HuH-7.5 (cell line): ENCODE measurements at places on chromosomes 16 and 17.

DNA sequence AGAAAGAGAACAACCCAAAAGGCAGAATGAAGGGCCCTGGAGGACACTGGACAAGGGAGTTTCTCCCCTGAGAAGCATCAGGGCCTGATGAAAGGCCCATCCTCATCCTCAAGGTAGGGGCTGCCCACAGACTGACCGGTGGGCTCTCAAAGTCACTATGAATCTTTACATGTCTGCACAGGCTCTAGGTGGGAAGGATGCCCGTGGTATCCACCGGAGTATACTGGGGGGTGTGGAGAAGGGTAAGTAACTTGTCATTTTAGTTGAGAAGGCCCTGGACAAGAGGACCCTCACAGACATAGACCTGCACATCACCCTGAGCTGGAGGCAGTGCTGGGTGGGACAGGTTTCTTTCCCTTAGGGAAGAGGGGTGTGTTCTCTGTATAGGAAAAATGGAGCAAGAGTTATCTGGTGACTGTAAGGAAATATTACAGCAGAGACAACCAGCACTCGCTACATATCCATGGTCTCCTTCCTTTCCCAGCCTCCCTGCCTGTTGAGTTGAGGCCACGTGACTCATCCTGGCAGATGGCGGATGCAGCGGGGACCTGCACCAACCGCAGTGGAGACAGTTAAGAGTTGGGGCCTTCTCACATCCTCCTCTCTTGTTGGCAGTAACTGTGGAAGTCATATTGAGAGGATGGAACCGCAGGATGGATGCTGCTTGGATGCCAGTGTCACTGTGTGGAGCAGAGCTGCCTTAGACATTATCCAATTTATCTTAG lies 45.6 kb upstream of the KCNJ12 start:
- DNase-seq: no peak

DNA sequence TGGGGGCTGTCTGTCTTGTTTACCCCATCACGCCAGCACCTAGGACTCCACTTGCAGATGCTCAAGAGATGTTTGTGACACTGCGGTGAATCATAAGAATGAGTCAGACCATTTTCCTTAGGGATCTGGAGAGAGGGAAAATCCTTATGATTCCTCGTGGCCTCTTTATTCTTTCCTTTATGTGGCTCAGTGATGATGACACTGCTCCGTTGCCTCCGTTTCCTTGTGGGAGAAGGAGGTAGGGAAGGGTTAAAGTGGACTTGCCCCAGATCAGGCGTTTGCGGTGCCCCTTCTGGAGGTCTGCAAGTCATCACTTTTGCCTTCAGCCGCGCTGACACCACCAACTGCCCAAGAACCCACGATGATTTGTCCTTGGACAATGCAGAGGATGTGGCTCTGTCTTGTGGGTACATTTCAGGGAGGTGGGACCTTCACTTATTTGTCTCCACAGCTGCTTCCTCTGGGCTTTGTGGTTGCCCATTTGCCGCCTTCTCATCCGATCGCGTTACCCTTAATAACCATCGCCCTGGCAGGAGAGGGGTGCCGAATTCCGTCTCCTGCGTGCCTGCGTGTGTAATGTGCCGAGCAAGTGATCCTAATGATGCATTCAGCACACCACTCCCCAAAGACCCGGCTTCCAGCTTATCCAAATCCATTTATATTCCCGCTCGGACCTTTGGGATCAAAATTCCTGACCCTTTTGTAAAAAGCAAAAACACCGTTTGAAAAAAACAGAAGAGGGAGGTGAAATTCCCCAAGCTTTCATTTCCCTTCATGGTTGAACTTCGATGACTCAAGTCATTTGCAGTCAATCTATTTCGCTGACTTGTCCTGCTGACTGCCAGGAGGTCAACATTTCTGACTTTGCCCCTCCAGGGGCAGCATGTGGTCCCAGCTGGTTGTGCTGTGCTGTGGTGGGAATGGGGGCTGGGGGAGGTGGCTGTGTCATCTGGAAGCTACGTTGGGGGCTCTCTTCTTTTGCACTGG lies 87.2 kb upstream of the IRX3 start:
- no peak for DNase-seq

- DNase-seq: no peak
Observed at GRCh38 chr16:55832773-55833691, at the start of gene CES1. Gene CES1 (minus strand): TSS chr16:55833096. CDS start chr16:55833055, 41 bp downstream.

DNA sequence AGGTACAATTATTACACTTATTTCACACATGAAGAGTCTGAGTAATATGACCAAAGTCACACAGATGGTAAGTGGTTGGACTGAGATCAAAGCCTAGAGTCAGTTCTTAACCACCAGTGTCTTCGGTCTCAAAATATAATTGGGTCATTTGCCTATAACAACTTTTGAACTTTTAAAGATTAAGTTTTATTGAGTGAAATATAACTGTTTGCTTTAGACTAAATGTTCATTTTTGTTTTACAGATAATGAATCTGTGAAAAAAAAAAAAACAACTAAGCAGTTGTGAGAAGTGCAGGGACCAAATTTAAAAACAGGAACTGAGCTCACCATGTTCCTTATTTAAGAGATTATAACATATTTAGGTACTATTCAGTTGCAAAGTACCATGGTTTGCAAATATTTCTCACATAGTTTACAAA lies 150.1 kb downstream of the ITFG1 start:
- no peak for DNase-seq

DNA sequence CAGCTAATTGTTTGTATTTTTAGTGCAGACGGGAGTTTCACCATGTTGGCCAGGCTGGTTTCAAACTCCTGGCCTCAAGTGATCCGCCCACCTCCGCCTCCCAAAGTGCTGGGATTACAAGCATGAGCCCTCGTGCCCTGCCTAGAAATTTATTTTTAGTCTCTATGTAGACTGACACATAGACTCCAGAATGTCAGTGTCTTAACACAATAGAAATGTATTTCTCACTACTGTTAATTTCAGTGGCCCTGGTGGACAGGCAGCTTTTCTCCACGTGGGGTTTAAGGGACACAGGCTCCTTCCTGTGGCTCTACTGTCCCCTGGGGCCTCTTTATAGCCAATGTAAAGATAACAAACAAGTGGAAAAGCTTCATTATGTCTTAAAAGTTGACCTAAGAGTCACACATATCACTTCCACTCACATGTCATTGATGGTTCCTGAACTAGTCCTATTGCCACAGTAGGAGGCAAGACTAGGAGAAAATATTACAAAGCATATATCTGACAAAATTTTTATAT lies 43.8 kb downstream of the COPRS start:
- DNase-seq: no peak

- DNase-seq: no peak
Observed at GRCh38 chr16:49533422-49533821, 159.8 kb downstream of the C16orf78 start.

GRCh38 chr17:81159611-81160265 lies 5.6 kb upstream of the PVALEF start:
- no peak for DNase-seq

DNA sequence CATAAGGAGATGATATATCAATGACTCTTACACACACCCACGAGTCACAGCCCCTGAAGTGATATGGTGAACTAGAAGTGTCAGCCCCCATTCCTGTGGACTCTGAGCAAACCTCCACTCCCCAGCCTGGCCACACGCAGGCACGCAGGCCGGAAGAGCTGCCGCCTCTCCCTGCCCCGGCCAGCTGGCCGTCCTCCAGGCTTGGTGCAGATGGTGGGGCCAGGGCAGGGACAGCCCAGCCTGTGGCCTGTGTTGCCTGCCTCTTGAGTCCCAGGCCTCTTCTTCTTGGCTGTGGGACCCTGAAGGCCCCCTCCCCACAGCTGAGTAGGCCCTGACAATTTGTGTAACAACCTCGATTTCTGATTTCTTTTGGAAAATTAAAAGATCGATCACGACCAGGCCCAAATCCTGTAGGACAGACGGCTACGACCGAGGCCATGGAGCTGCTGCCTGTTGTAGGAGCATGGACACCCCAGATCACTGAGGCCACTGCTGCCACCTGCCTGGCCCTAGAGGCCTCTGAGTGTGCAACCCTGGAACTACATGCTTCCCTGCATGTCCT lies 10.0 kb upstream of the MPRIP start:
- DNase-seq: no peak

GRCh38 chr17:53687324-53687723 lies 135.4 kb upstream of the KIF2B start:
- no peak for DNase-seq
